T-helper 2 cell treated with Interferon-gamma antibody and Interleukin-4, amounts not matched to agents 5 μg/mL and 100 μg/mL, for 36 hours (primary cell): ENCODE measurements at places on chromosomes 11 and 22.

DNA sequence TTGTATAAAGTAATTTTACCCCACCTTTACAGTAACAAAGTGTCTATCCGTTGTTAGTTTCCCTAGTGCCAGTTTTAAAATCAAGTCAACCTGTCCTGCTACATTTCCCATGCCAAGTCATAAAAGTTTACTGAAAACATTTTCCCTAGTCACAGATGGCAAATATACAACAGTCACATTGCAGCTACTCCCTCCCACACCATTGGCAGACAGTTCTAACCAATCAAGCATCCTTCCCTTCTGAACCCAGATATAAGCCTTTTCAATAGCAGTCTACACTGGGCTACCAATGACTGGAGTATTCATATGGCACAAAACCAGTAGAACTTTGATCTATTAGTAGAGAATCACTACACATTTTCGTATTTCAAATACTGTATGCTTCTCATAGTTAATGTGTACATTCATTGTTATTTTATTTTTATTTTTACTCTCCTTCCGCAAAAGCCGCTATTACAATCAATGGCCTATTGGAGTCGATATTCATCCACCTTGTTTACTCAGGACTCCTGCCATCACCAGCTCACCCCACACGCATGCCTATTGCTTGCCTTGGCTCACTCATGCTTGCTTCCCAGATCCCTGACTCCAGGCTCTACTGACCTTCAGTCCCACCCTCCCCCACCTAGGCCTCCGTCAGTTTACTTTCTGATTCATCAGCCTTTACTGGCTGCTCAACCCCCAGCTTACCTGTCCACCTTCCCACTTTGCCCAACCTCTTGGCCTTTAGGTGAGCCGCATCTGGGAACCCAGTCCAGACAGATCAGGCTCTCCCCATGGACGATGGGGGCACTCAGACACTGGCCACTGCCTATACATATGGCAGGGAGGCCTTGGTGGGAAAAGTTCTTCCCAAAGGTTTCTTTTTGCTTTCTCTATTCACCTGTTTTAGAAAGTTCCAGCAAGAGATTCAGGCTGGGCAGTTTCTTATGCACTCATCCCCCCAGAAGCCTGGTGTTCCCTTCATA lies 408.4 kb downstream of the SOX6 start:
- no peak overlapping the region for H3K27ac ChIP-seq
- no peak for DNase-seq
- no peaks in the 10 kb centered on the region for H3K27me3 ChIP-seq
- H3K4me1 ChIP-seq: no peaks in the 10 kb centered on the region
- H3K4me3 ChIP-seq: no peak overlapping the region

DNA sequence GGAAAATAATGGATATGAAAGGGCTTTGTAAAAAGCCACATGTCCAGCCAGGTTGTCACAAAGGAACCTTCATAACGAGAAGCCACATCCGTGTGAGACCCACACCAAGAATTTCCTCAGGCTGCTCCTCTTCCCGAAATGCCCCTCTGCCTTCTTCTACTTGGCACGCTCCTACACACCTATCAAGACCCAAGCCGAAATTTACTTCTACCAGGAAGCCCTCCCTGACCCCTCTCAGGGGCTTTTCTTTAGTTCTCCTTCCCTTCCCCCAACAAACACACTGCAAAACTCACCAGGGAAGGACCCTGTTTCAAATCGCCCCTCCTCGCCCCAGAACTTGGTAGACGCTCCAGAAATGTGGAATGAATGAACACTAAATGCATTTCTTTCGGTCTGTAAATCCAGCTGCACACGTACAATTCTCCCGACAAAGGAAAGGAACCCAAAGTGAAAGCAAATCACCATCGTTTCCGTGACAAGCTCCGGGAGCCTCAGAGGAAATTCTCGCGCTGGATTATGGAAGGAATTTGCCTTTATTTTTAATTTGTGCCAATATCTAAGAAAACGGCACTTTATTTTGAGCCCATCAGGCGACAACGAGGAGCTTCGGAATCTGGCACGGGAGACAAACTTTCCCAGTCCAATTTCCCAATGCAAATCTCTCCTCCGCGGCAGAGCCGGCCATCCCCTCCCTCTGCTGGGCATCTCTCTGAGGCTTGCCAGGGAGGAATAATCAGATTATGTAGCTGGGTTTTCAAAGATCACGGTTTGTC lies 13.2 kb upstream of the SHISAL1 start:
- H3K4me1 ChIP-seq: peaks cover 11% of the 10 kb centered on the region
- no peak for DNase-seq
- no peaks in the 10 kb centered on the region for H3K36me3 ChIP-seq
- H3K27me3 ChIP-seq: peaks cover 60% of the 10 kb centered on the region
- no peak overlapping the region for H3K27ac ChIP-seq

GRCh38 chr11:6099577-6099976 lies 7.9 kb upstream of the OR56B4 start:
- H3K4me3 ChIP-seq: no peak overlapping the region
- peaks cover 9% of the 10 kb centered on the region for H3K27me3 ChIP-seq
- H3K36me3 ChIP-seq: no peaks in the 10 kb centered on the region
- no peaks in the 10 kb centered on the region for H3K4me1 ChIP-seq
- DNase-seq: no peak

GRCh38 chr11:109527496-109527895 lies 105.5 kb downstream of the C11orf87 start:
- no peaks in the 10 kb centered on the region for H3K4me1 ChIP-seq
- no peak overlapping the region for H3K27ac ChIP-seq
- no peak for DNase-seq
- H3K4me3 ChIP-seq: no peak overlapping the region
- no peaks in the 10 kb centered on the region for H3K27me3 ChIP-seq

DNA sequence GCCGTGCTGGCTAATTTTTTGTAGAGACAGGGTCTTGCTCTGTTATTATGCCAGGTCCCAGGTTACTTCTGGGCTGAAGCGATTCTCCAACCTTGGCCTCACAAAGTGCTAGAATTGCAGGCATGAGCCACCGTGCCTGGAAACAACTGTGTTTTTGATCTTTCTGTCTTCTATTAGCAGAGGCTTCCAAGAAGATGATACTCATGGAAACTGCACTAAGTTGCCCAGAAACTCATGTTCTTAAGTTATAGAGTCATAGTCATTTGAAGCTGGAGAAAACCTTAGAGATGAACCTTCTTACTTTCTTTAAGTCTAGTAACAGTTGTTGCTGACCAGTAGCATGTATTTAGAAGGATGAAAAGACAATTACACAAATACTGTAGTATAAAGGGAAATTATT lies 37.1 kb upstream of the HSPA8 start:
- H3K27ac ChIP-seq: no peak overlapping the region
- H3K36me3 ChIP-seq: no peaks in the 10 kb centered on the region
- H3K4me1 ChIP-seq: peaks cover 13% of the 10 kb centered on the region
- H3K4me3 ChIP-seq: no peak overlapping the region
- H3K27me3 ChIP-seq: no peaks in the 10 kb centered on the region

GRCh38 chr11:105004021-105004420 lies 18.9 kb downstream of the CASP5 start:
- DNase-seq: no peak
- no peak overlapping the region for H3K4me3 ChIP-seq
- no peaks in the 10 kb centered on the region for H3K27me3 ChIP-seq
- no peaks in the 10 kb centered on the region for H3K36me3 ChIP-seq

- no peak overlapping the region for H3K27ac ChIP-seq
- no peak overlapping the region for H3K4me3 ChIP-seq
- H3K36me3 ChIP-seq: peaks cover 46% of the 10 kb centered on the region
- peaks cover 29% of the 10 kb centered on the region for H3K4me1 ChIP-seq
Measured at GRCh38 chr11:70368961-70369360, 29.4 kb upstream of the CTTN start.

- no peak overlapping the region for H3K27ac ChIP-seq
- DNase-seq: no peak
Measured at GRCh38 chr11:121225382-121225781, 67.2 kb upstream of the SC5D start.
